ENCODE measurements at places on chromosomes 2 and 18.
A peak's percentile ranks its signal among the peaks of the same experiment; 100 is the strongest.

GRCh38 chr18:64099244-64099643 is 49.6 kb downstream of the LINC00305 start:
- ATAC-seq, result no peak

GRCh38 chr18:8696749-8697211 is 8.6 kb upstream of the MTCL1 start:
- peak; percentile 83 for ATAC-seq

DNA sequence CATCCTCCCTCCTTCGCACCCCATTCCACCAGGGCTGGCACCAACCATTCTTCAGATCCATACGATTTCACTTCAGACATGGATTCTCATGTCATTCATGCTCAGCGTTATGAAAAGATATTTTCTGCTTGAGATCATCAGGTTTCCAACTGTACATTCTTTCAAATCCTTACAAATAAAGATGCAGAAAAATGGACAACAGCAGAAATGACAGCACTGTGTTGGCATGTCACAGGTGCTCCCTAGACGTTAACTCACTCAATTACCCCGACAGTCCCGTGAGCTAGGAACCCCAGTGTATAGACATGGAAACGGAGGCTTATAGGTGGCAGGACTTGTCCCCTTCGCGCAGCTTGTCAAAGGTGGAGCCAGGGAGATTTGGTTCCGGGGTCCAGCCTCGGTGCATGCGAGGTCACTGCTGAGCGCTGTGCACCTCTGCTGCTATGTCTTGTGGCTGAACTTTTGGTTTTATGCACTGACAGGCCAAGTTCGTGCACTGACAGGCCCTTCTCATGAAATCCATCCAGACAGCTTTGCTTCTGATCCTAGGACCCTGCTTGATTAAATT is 17.7 kb downstream of the FHL2 start:
- no peak for ATAC-seq

DNA sequence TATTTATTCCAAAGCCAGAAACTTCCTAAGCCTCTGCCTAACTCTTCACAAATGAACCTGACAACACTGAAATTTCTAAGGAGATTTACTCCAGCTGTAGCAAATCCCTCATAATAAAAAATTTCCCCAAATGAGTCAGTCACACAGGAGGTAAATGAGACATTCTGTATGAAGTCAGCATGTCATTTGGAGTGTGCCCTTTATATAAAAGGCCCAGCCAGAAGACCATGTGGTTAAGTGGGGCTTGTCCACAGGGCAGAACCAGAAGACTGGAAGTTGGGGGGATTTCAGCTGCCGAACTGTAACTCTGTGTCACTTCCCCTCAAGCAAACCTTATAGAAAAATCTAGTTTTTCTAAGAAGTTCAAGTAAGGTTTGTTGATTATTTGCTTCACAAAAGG is 30.2 kb downstream of the NRP2 start:
- ATAC-seq, result peak; percentile 78

- ATAC-seq, result no peak
Observed at GRCh38 chr2:9674891-9675414, 44.2 kb upstream of the YWHAQ start.

- ATAC-seq, result no peak
Observed at GRCh38 chr2:135149251-135149650, 97.2 kb downstream of the RAB3GAP1 start.

DNA sequence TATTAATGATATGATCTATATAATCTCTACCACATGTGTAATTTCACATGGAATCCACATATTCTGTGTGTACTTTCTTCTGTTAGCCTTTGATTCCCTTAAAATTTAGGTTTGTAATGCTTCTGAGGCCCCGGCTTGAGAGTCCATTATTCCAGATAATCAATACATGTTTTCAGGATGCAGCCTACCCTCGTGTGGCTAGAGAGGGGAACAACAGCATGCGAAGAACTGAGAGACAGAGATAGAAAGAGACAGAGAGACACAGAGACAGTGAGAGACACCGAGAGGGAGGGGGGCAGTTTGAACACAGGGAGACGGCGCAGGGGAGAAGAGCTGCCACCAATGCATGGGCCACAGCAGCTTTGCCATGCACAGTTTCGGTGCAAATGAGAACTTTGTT is 185.4 kb downstream of the SNTG2 start:
- no peak for ATAC-seq
